Stimulated activated CD8-positive, alpha-beta memory T cell treated with anti-CD3 and anti-CD28 coated beads, Interleukin-7, amount 100 ng/mL, for 1 hour (primary cell): ENCODE measurements at places on chromosomes 7 and 10.

- no peak for DNase-seq
These were observed 176.3 kb downstream of the DGKI start for GRCh38 chr7:137670222-137671064.

- DNase-seq = no peak
These were observed 42.1 kb downstream of the CNNM2 start for GRCh38 chr10:102960157-102960556.

- no peak for DNase-seq
These were observed 45.5 kb downstream of the THNSL1 start for GRCh38 chr10:25061711-25062449.

DNA sequence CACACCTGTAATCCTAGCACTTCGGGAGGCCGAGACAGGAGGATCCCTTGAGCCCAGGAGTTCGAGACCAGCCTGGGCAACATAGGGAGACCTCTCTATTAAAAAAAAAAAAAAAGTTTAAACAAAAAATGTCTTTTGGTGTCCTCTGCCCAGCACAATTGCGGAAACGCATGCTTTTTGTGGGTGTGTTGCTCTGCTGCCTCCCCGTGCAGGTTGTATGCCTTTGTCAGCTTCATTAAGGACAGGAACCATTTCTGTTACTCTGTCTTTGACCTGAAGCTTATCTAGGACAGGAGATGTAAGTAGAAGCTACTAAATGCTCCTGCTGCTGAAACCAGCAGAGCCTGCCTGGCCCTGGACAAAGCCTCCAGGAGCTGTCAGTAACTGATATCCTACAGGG is 21.3 kb upstream of the ANKRD2 start:
- DNase-seq = no peak

DNA sequence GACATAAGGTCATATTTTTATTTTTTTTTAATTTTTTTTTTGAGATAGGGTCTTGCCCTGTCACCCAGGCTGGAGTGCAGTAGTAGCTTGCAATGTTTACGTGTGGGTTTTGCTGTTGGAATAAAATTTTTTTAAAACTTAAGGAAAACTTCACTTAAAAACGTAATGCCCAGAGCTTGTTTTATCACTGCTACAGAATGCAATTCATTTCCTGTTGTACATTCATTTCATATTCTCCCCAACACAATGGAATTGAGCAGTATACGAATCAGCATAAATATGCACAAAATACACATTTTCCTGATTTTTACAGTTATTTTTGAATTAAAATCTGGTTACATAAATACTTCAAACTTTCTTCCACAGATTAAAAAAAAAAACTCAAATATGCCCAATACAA is 40.3 kb downstream of the RSU1 start:
- no peak for DNase-seq

DNA sequence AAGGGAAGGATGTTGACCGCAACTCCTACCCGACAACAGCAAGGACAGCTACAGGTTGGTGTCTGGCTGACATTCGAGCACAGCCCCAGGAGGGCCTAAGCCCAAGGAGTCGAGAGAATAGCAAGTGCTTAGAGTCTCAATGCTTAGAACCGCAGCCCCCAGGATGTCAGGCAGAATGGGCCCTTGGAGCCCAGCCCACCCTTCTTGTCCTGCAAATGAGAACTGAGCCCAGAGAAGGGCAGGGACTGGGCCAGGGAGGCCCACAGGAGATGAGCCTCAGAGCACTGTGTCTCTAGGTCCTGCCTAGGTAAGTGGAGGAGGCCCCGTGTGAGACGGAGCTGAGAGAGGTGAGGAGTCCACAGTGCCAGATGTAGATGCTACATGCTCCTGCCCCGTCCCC is 173.3 kb upstream of the ZMIZ1 start:
- DNase-seq = no peak
